ENCODE measurements at places on chromosomes 2 and 18.

- DNase-seq = no peak
Measured at GRCh38 chr2:73089270-73090030, 17.9 kb upstream of the SFXN5 start.

GRCh38 chr18:57974585-57975265, 69.3 kb upstream of the NEDD4L start:
- DNase-seq = no peak

DNA sequence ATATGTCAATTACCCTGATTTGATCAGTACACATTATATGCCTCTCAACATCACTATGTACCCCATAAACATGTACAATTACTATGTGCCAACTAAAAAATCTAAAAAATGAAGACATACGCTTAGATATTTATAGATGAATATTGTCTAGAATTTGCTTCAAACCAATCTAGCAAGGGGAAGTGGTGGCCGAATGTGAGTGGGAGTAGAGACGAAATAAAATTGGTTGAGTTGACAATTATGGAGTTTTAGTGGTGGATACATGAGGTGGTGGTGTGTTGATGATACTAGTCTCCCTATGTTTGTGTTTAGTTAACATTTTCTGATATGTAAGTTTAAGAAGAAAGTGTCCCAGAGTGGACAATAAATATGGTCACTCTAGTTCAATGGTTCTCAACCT, 49.0 kb downstream of the SDC1 start:
- no peak for DNase-seq

- DNase-seq = no peak
Measured at GRCh38 chr2:207133458-207133819, 32.3 kb downstream of the KLF7 start.

GRCh38 chr2:109499566-109499965, 114.2 kb downstream of the SEPTIN10 start:
- DNase-seq = no peak

DNA sequence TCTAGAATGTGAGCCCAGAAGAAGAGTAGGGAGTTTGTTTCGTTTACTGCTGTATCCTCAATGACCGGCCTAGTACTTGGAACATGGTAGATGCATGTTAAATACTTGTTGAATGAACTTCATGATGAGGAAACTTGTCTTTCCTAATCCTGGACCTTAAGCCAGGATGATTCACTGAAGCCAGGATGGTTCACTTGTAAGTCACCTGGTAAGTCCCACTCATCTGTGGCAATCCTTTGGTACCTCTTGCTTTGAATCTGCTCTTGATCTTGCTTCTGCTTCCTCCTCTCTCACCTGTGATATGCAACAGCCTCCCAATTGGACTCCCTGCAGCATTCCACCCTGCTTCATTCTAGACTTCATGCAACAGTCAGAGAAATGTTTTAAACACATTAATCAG, 43.6 kb downstream of the QPCT start:
- DNase-seq = no peak

GRCh38 chr2:177161741-177162460, 50.7 kb upstream of the HNRNPA3 start:
- no peak for DNase-seq

Measured in activated naive CD8-positive, alpha-beta T cell treated with anti-CD3 and anti-CD28 coated beads, Interleukin-2, amount 50 U/mL, for 16 hours (primary cell).